Hematopoietic multipotent progenitor cell (in vitro differentiated cells): ENCODE measurements at places on chromosomes 1 and 21.

- no peak for DNase-seq
Observed at GRCh38 chr1:21027805-21028204, 148.9 kb downstream of the EIF4G3 start.

DNA sequence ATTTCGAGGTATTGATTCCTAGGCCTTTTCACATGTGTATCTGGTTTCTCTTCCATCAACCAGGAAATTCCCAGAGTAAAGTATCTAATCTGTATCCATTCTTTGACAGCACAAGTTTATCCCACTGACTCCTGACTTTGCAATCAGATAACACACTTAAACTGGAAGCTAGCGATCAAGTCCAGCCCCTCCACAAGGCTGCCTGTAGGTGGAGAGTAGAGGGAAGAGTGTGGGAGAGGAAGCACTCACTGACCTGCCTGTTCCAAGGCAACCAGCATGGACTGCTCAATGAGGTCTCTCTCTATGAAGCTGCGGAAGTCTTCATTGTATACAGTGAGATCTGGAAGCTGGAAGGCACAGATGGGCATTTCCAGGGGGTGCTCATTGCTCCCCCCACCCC lies 30.4 kb upstream of the MTMR11 start:
- DNase-seq = no peak

- no peak for DNase-seq
Observed at GRCh38 chr1:94315552-94316116, 78.2 kb upstream of the ARHGAP29 start.

GRCh38 chr1:232044728-232045127 lies 418.1 kb downstream of the DISC1 start:
- DNase-seq = no peak

DNA sequence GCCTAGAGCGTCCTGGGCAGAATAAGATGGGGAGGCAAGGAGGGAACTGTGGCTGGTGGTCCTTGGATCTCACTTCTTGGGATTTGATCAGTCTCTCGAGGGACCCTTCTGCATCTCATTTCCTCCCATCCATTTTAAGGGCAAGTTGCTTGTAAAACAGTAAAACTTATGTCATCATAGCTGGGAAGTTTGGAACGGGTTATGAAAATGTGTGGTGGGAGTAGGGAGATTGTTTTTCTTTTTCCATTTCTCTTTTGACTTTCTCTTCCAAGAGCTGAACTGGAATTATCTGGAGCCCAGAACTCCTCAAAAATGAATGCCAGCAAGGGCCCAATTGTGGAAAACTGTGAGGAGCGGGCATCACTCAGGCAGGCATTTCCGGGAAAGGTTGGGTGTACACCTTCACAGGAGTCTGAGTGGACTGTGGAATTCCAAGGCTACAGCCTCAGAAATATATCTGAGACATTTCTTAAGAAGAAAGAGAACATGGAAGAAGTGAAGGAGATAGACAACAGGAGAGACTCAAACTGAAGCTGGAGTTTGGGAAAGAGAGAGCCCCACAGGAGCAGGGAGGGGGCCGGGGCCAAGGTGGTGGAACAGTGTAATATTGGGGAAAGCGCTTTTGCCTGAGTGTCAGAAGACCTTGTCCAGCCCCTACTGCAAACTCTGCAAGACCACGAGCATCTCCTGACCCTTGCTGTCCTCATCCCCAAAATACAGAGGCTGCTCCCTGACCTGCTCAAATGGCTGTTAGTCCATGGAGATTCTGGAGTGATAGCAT lies 185.1 kb downstream of the FOXD2 start:
- DNase-seq = no peak

DNA sequence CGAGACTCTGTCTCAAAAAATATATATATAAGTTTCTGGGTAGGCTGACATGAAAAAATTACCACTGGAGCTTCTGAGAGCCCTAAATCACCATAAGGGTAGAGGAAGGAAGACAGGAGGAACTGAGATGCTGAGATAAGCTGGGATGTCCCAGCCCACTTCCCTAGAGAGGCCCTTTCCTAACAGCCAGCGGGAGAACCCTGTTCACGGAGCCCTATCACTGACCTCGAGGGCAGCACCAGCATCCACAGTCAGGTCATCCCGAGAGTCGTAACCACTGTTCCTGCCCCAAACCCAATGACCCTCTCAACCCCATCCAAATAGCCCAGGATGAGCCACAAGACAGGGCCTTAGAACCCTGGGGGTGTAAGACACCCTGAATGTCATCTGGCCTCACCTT lies 77.5 kb downstream of the CD34 start:
- DNase-seq = no peak

GRCh38 chr1:219507437-219507836 lies 105.5 kb downstream of the ZC3H11B start:
- DNase-seq = no peak

- no peak for DNase-seq
Observed at GRCh38 chr1:37828410-37829074, 20.5 kb upstream of the YRDC start.

- DNase-seq = no peak
Observed at GRCh38 chr1:1054971-1055370, 19.1 kb downstream of the RNF223 start.

GRCh38 chr1:27418326-27419185 lies 26.1 kb downstream of the GPR3 start:
- no peak for DNase-seq

- no peak for DNase-seq
Observed at GRCh38 chr1:202017749-202018467, 7.5 kb downstream of the ELF3 start.

GRCh38 chr21:45854690-45855247 lies 126.8 kb upstream of the COL6A1 start:
- DNase-seq = no peak

DNA sequence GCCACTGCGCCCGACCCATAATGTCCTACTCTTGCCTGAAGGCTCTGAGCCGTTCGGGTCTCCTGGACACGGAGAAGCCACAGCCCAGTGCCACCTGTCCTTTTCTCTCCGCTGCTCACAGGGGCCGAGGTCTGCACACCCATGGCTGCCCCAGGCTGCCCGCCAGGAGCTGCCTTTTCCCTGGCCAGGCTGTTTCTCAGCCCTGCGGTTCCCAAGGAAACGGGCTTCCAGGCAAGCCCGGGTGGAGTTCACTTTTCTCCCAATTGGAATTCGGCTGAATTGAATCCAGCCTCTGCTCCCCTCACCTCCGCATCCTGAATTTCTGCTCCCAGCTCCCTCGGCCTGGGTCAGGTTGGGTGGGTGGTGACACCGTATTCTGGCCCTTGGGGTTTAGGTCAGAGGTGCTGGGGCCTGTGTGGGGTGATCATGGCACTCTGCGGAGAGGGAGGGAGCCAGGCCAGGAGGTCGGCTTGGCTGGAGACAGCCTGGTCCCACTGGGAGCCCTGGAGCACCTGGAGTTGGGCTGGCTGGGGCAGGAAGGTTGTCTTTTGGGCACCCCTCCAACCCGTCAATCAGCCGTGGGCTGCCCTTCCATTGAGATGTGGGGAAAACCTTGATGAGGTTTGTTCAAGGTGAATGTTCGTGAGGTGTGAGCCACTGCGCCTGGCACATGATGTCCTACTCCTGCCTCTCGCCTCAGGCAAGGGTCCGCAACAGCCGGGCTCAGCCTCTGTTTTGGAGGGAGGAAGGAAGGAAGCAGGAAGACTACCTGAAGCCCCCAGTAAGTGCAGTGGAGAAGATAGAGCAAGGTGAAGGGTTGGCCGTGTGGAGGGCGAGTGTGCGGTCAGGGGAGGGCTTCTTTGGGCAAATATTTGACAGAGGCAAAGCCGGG lies 25.1 kb downstream of the RRP1 start:
- DNase-seq = no peak

DNA sequence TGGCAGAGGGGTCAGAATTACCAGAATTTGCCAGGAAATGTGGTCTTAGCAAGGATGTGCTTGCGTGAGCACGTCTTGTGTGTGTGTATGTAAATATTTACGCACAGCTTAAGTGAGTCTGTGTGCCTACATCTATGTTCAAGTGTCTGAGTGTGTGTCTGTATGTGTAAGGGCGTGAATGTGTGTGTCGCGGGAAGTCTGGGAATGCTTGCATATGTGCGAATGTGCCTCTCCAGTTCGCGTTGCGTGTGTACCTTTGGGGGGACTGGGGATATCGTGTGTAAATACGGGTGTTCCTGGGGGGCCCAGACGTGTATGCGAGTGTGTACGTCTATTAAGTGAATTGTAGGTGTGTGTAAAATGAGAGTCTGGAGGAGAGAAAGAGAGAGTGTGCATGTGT lies 68.6 kb upstream of the POU3F1 start:
- no peak for DNase-seq

- DNase-seq = peak; percentile 57
Observed at GRCh38 chr21:26169061-26169610, 1.4 kb downstream of the APP start.

- no peak for DNase-seq
Observed at GRCh38 chr1:98086796-98087441, 166.1 kb upstream of the DPYD start.

DNA sequence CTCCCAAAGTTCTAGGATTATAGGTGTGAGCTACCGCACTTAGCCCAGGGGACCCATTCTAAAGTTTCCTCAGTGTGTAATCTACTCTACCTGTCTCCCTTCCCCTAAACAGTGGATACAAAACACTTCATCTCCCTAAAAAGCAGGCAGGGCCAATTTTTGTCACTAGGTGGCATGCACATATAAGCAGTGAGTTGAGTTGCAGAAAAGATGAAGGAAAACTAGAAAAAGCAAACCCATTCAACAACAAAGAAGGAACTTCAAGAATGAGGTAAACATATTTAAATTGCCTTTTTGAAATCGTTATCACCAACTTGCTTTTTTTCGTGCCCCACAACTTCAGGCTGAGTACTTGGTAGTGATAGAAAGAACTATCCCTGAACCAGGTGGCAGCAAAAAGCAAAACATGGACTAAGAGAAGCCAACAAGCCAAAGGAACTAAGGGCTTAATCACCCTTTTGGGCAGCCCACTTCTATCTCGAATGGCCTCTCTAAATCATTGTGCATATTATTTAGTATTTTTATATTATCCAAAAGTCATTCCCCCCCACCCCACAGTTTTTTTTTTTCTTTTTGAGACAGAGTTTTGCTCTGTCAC lies 19.7 kb upstream of the ALDH9A1 start:
- DNase-seq = peak; percentile 57

DNA sequence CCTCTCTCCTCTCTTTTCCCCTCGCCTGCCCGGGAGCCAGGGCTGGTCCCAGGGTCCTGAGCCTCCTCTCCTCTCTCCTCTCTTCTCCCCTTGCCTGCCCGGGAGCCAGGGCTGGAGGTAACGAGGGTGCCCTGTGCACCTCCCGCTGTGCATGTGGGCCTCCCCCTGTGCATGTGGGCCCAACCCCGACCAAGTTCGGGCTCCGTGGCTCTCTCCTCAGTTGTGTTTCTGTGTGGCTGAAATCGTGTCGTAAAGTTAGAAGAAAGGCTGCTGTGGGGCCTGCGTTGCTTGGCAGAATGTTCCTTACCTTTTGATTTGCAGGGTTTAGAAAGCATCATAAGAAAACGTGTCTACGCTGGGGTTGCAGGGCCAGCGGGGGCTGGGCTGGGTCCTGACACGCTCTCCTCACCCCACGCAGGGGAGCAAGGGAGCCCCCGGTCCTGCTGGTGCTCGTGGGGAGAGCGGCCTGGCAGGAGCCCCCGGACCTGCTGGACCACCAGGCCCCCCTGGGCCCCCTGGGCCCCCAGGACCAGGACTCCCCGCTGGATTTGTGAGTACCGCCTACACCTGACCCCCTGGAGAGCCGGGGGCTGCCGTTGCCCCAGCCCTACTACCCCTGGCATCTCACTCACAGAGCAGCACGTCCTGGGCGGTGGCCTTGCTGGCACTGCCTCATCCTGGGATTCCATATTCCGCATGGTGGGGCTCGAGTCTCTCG lies 55.6 kb downstream of the SLC19A1 start:
- DNase-seq = no peak

- DNase-seq = no peak
Observed at GRCh38 chr1:116808200-116808847, 54.1 kb downstream of the CD2 start.

GRCh38 chr21:35178098-35178497 lies 129.0 kb upstream of the RUNX1 start:
- no peak for DNase-seq

DNA sequence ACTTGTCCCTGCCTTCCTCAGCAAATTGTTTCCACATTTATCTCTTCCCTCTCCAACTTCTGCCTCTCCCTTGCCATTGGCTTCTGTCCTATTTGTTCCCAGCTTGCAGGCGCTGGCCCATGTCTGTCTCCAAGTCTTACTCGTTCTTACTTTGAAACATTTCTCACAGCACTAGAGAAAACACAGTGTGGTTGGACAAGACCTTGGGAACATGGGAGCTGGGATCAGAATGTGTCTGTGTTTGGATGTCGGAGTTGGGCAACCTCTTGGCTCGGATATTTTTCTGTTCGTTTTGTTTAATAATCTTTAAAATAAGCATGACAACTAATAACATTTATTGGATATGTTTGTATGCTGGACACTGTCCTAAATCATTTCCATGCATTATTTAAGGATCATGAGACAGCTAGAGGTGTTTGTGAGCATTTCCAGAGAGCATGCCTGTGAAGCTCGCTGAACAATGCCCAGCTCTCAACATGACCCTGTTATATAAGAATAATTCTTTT lies 5.9 kb upstream of the BRWD1 start:
- DNase-seq = no peak

GRCh38 chr1:1246577-1247340 lies at the start of gene C1QTNF12:
Gene C1QTNF12 (minus strand): TSS chr1:1246722. CDS start chr1:1246690, 32 bp downstream.
- no peak for DNase-seq

- DNase-seq = no peak
Observed at GRCh38 chr1:10457875-10458274, 8.0 kb downstream of the CORT start.

DNA sequence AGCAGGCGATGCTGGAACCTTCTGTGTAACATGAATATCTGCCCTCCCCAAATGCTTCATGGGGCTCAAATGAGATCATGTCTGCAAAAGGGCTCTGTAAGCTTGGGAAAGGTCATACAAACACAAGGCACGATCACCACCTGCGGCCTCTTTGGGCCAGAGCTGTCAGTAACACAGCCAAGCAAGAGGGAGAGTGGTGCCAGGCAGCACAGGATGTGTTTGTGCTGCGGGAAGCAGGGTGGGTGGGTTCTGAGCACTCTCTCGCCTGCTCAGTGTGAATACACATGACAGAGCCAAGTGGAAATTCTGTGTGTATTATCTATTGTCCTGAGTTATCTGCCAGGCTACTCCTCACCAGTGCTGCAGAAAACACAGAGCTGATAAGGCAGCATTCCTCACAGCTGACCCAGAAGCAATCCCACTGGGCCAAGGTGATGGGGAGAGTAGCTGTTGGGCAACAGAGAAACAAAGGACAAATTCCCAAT lies 101.2 kb downstream of the LAMC2 start:
- DNase-seq = no peak

DNA sequence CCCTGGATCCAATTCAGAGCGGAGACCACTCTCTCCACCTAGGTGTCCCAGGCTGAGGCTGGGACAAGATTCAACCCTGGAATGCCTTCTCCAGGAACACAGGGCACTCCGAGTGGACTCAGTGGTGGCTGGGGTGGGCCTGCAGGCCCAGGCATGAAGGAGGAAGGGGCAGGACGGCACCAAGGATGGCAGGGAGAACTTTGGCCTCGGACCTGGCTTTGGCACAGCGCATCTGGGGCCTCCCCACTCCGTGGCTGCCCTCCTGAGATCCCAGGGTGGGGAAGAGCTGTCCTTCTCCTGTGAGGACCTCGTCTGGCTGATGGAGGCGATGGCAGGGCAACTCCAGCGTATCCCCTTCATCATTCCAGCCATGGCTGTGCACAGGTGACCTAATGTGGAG lies 35.6 kb downstream of the DHCR24 start:
- no peak for DNase-seq

GRCh38 chr1:196660852-196661251 lies 9.0 kb downstream of the CFH start:
- no peak for DNase-seq

- peak; percentile 77 for DNase-seq
Observed at GRCh38 chr1:55021942-55022546, 17.3 kb upstream of the PCSK9 start.

GRCh38 chr1:234965111-234965510 lies 163.5 kb downstream of the TOMM20 start:
- no peak for DNase-seq
